ENCODE measurements at places on chromosomes 11 and 22. TPM values are rescaled to one million over a fixed set of nuclear protein-coding genes. Genes with fewer than 3 reads are reported as not detected.

The TTC36 gene
- 1.8 TPM for total RNA-seq

- no peak for DNase-seq
Observed at GRCh38 chr11:35787626-35788025, 125.1 kb downstream of the TRIM44 start.

GRCh38 chr11:70306586-70307033 is 36.1 kb downstream of the PPFIA1 start:
- DNase-seq = no peak

The OR8D4 gene
- not detected for total RNA-seq

DNA sequence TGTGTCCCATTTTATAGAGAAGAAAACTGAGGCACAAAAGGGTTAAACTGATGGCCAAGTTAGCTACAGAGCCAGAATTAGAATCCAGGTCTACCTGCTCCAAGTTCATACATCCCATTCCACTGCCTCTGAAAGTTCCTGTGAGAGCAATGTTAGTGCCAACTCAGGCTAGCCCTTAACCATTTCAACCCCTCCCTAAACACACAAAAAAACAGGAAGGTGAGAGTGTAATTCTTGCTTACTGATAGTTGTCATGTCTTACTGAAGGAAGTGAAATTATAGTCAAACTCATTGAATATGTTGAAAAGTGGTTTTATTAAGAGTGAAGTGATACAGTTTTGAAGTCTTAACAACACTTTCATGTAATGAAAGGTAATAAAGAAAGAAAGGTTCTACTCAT is 2.9 kb upstream of the E2F8 start:
- no peak for DNase-seq

Data from naive thymus-derived CD4-positive, alpha-beta T cell (primary cell).